ENCODE measurements at places on chromosomes 4 and X. TPM values are rescaled to one million over a fixed set of nuclear protein-coding genes. Genes with fewer than 3 reads are reported as not detected.

- H3K4me1 ChIP-seq, result peaks cover 18% of the 10 kb centered on the region
- peaks cover 3% of the 10 kb centered on the region for H3K27me3 ChIP-seq
- H3K36me3 ChIP-seq, result no peaks in the 10 kb centered on the region
- H3K27ac ChIP-seq, result no peak overlapping the region
- no peak overlapping the region for H3K4me3 ChIP-seq
Observed at GRCh38 chr4:185936650-185937376, 124.8 kb upstream of the SORBS2 start.

DNA sequence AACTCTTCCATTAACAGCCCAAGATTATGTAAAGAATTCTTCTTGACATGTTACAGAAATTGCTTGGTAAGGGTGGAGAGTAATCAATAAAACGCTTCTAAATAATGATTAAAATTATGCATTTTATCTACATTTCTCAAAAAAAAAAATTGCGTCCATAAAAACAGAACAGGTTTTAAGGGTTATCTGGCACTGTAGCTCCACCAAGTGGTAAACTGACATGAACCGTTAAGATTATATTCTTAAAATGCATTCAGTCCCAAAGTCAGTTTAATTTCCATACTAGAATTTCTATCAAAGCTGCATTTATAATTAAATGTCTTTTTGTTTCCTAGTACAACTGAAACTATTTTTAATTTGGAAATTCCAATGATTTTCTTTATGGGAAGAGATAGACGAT, 214.0 kb upstream of the UGT8 start:
- H3K4me3 ChIP-seq, result no peak overlapping the region
- H3K4me1 ChIP-seq, result peaks cover 34% of the 10 kb centered on the region
- DNase-seq, result peak; percentile 31
- H3K36me3 ChIP-seq, result no peaks in the 10 kb centered on the region

GRCh38 chrX:39431893-39432292, 630.6 kb downstream of the MID1IP1 start:
- H3K27ac ChIP-seq, result no peak overlapping the region
- DNase-seq, result no peak
- no peaks in the 10 kb centered on the region for H3K36me3 ChIP-seq

GRCh38 chrX:105608745-105609144, 213.6 kb upstream of the NRK start:
- no peaks in the 10 kb centered on the region for H3K4me1 ChIP-seq
- H3K27me3 ChIP-seq, result no peaks in the 10 kb centered on the region
- H3K4me3 ChIP-seq, result no peak overlapping the region
- DNase-seq, result no peak
- H3K36me3 ChIP-seq, result no peaks in the 10 kb centered on the region

GRCh38 chr4:101954351-101954750, 163.8 kb downstream of the BANK1 start:
- no peaks in the 10 kb centered on the region for H3K36me3 ChIP-seq
- 0 out of 2 replicates have a peak, but pooled peaks cover 2% of the 10 kb centered on the region for H3K27me3 ChIP-seq
- peaks cover 18% of the 10 kb centered on the region for H3K4me1 ChIP-seq

DNA sequence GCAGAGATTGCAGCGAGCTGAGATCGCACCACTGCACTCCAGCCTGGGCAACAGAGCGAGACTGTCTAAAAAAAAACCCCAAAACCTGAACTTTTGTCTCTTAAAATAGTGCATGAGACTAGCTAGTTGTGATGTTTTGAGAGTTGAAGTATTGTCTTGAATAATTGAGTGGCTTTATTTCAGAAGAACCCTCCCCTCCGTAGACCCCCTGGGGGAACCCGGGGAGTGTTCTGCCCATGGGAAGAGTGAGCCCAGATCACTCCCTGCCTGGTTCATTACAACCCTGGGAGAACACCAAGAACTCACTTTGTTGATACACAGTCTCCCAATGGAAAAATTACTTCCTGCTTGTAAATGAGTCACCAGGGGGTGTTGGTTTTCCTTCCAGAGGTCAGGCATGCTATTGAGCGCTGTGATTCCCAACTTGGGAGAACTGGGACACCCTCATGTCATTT, 65.3 kb upstream of the SHISA3 start:
- H3K4me3 ChIP-seq, result no peak overlapping the region
- H3K27me3 ChIP-seq, result no peaks in the 10 kb centered on the region
- DNase-seq, result no peak
- H3K4me1 ChIP-seq, result no peaks in the 10 kb centered on the region

- no peaks in the 10 kb centered on the region for H3K36me3 ChIP-seq
- no peak overlapping the region for H3K27ac ChIP-seq
- H3K4me1 ChIP-seq, result no peaks in the 10 kb centered on the region
- no peak for DNase-seq
- H3K4me3 ChIP-seq, result no peak overlapping the region
Observed at GRCh38 chr4:40934676-40935075, 184.9 kb downstream of the NSUN7 start.

- H3K4me3 ChIP-seq, result peak overlapping the region; percentile 24
- H3K36me3 ChIP-seq, result peaks cover 25% of the 10 kb centered on the region
- no peaks in the 10 kb centered on the region for H3K27me3 ChIP-seq
- no peak for DNase-seq
Observed at GRCh38 chr4:128819082-128819742, 9.7 kb downstream of the JADE1 start.

Gene TCP11X2
- total RNA-seq, result not detected

DNA sequence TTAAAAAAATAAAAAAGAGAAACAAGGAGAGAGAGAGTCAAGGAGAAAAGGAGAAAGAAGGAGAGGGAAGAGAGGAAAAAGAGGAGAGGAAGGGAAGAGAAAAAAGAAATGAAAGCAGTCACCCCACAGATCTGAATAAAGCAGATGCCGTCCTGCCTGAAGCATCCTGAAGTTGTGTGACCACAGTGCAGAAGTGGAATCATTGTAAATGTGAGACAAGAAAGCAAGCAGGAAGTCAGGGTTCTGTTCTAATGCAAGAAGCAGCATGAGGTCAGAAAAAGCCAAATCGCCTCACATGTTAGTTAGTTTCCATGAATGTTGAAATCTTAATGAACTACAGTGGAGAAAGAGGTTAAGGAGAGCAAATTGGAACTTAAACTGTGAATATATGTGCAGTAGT, 692.5 kb downstream of the CENPC start:
- peaks cover 1% of the 10 kb centered on the region for H3K36me3 ChIP-seq
- H3K27ac ChIP-seq, result no peak overlapping the region
- no peaks in the 10 kb centered on the region for H3K4me1 ChIP-seq
- no peaks in the 10 kb centered on the region for H3K27me3 ChIP-seq
- DNase-seq, result no peak

Gene PNMA6F
- not detected for total RNA-seq

- peaks cover 1% of the 10 kb centered on the region for H3K27me3 ChIP-seq
- peaks cover 19% of the 10 kb centered on the region for H3K4me1 ChIP-seq
- no peaks in the 10 kb centered on the region for H3K36me3 ChIP-seq
- no peak overlapping the region for H3K27ac ChIP-seq
- H3K4me3 ChIP-seq, result no peak overlapping the region
Observed at GRCh38 chrX:10244915-10245622, 88.3 kb downstream of the CLCN4 start.

DNA sequence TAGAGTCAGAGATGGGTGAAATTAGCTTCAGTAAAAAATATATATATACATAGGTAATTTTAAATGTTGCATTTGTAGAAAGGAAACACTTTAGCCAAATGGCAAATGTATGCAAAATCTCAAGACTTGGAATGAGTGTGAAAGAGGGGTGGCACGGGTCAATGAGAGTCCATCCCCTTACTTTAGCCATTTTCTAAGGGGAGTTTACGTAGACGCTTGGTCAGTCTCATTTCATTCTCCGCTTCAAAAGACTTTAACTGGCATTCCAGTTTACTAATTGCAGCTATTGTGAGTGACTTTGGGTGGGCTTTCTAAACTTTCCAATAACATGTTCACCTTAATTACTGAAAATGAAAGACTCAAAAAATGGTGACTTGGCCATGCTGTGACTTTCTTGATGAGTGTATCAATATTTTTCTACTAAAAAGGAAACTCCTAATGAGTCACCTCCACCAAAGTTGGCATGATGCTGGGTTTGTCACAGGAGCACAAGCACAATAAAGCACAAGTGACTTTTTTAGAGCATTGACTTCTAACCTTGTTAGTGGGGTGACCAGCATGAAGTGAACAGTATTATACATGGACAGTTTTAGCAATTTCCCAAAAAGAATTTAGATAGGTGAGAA, 356.0 kb upstream of the RASGEF1B start:
- no peaks in the 10 kb centered on the region for H3K4me1 ChIP-seq
- H3K27me3 ChIP-seq, result no peaks in the 10 kb centered on the region
- H3K4me3 ChIP-seq, result no peak overlapping the region
- H3K36me3 ChIP-seq, result no peaks in the 10 kb centered on the region

DNA sequence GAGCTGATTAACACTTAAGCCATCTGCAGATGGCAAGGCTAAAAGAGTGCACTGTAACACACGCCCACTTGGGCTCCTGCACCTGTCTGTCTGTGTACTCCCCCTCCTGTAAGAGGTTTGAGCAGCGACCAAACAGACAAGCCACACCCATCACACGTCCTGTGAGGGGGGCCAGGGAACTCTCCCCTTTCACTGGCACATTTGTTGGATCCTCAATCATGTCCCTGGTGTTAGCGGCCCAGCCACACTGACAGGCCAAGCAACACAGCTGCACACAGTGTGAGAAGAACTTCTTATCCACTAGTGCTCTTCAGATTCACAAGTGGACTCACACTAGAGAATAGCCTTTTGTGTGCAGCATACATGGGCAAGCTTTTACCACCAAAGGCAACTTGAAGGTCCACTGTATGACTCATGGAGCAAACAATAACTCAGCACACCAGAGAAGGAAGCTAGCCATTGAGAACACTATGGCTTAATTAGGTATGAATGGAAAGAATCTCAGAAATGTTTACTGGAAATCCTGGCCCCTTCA, 29.1 kb upstream of the UTP14A start:
- DNase-seq, result peak; percentile 43
- H3K4me3 ChIP-seq, result peak overlapping the region; percentile 61

Gene MAOB
- total RNA-seq, result not detected

Gene KLHL13
- 0.14 TPM for total RNA-seq

Gene ATP1B4
- total RNA-seq, result not detected

- DNase-seq, result no peak
- H3K4me3 ChIP-seq, result no peak overlapping the region
Observed at GRCh38 chrX:31349515-31349914, 277.7 kb upstream of the FTHL17 start.

Gene SGMS2
- total RNA-seq, result 41.8 TPM

DNA sequence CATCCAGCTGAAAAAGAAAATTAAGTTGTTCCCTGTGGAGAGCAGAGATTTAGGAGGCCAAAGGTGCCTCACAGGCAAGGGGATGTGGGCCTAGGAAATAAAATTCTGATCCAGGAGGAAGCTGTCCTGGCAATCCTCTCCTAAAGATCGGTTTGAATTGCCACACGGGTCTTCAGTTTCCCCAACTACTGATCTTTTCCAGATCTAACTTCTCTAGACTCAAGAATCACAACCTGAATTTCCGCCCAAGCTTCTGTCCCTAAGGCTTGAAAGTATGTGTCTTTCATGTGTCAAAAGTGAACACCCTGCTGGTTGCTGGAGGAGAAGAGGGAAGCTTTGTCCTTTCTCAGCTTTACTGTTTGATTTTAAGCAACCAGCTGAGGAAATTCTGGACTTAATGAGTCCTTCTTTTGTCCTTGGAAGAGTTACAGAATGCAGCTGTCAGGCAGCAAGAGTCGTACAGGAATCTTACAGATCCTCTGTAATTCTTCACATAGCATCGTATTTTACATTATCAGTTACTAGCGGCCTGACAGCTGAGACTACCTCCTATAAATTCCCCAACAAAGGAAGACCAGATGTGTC, 93.8 kb downstream of the INPP4B start:
- no peaks in the 10 kb centered on the region for H3K36me3 ChIP-seq
- peaks cover 32% of the 10 kb centered on the region for H3K4me1 ChIP-seq
- no peaks in the 10 kb centered on the region for H3K27me3 ChIP-seq
- no peak overlapping the region for H3K4me3 ChIP-seq
- DNase-seq, result no peak

Gene PRKG2
- total RNA-seq, result not detected

DNA sequence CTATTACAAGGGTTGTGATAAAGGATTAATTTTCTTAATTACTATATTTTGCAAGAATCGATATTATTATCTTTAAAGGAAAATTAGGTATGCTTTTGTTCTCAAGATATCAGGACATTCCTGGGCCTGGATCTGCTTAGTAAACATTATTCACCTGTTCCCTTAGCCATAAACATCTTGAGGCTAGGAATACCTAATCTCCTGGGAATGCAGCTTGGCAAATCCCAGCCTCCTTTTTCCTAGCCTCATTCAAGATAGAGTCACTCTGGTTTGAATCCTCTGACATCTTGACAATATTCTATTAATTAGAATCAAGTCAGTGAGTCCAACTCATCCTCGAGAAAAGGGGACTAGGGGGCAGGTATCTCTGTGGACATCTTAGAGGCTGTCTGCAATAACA, 327.1 kb downstream of the STIM2 start:
- H3K4me3 ChIP-seq, result no peak overlapping the region
- no peak for DNase-seq
- peaks cover 3% of the 10 kb centered on the region for H3K27me3 ChIP-seq

DNA sequence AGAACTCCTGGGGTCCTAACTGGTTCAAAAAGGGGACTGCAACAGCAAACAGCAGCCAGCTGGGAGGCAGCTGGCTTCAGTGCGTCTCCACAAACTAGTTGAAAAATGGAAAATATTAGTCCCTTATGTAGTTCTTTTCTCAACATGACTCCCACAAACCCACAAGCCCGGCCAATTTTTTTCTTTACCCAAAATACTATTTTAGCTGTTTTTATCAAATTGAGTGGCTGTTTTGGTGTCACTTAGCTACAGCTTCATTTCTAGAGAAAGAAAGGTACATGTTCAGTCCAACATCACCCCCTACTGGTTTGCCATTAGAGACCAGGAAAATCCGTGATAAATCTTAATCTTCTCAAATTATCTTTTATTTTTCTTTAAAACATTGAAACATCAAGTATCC, 97.2 kb downstream of the GUCY2F start:
- no peak for DNase-seq
- H3K27me3 ChIP-seq, result no peaks in the 10 kb centered on the region
- no peaks in the 10 kb centered on the region for H3K4me1 ChIP-seq
- no peak overlapping the region for H3K4me3 ChIP-seq
- no peak overlapping the region for H3K27ac ChIP-seq

DNA sequence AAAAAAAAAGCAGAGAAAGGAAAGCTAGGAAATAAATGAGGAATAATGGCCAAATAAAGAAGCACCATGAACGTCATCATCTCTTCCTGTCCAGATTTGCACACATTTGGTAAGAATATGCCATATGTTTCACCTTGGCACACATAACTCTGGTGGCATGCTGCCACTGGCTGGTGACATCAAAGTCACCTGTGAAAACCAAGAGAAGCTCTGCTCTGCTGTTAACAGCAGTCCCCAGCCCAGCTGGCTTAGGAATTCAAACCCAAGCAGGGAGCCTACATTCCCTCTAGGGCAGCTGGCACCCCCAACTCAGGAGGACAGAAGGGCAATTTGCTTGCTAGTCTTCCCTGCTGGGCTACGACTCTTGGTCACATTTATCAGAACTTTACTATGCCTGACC, 77.6 kb downstream of the RASL11B start:
- H3K36me3 ChIP-seq, result peaks cover 11% of the 10 kb centered on the region
- DNase-seq, result no peak
- H3K27ac ChIP-seq, result no peak overlapping the region
- H3K4me3 ChIP-seq, result no peak overlapping the region
- H3K4me1 ChIP-seq, result peaks cover 10% of the 10 kb centered on the region

GRCh38 chrX:9369802-9370291, 95.0 kb upstream of the TBL1X start:
- no peak overlapping the region for H3K27ac ChIP-seq
- H3K27me3 ChIP-seq, result peaks cover 12% of the 10 kb centered on the region
- H3K4me1 ChIP-seq, result no peaks in the 10 kb centered on the region
- DNase-seq, result no peak

Gene SLBP
- 44.9 TPM for total RNA-seq
